ENCODE measurements at places on chromosomes 3 and 15.

DNA sequence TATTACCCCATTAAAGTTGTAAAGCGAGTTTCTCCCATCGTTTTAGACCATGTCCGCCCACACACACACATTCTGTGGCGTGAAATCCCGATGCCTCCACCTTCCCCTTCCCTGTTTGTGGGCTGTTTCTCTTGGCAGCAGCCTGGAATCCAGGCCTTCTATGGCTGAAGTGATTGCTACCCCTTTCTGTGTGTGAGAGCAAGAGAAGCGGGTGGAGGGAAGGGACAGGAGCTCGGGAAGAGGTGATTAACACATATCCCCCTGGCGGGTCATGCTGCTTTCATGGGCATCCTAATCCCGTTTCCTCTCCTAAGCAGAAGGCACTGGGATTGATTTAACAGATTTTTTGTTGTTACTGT, 283.8 kb upstream of the RGMA start:
- DNase-seq, result no peak

- no peak for DNase-seq
These were observed 25.5 kb downstream of the CHP1 start for GRCh38 chr15:41256577-41257038.

- DNase-seq, result no peak
These were observed 33.4 kb downstream of the ZXDC start for GRCh38 chr3:126442094-126442855.

GRCh38 chr3:44208086-44208485, 33.6 kb upstream of the TOPAZ1 start:
- no peak for DNase-seq

GRCh38 chr15:76962337-76963013, 30.9 kb downstream of the RCN2 start:
- DNase-seq, result no peak

GRCh38 chr3:27200721-27201489, 168.3 kb downstream of the NEK10 start:
- DNase-seq, result no peak

DNA sequence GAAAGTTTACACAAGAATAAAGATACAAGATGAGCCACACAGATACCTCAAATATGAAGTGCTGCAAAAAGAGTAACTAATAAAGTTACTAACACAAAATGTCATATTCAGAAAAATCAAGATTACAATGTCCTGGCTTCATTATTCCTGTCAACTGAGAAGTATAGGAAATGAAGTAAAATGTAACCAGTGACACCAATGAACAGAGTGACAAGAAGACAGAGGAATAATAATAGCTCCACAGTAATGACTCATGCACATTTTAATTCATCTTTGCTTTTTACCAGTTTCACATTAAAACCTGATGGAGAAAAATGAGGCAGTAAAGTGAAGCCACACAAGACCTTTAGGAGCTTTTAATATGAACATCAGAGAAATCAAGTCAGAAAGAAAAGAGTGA, 214.1 kb downstream of the ZBBX start:
- no peak for DNase-seq

DNA sequence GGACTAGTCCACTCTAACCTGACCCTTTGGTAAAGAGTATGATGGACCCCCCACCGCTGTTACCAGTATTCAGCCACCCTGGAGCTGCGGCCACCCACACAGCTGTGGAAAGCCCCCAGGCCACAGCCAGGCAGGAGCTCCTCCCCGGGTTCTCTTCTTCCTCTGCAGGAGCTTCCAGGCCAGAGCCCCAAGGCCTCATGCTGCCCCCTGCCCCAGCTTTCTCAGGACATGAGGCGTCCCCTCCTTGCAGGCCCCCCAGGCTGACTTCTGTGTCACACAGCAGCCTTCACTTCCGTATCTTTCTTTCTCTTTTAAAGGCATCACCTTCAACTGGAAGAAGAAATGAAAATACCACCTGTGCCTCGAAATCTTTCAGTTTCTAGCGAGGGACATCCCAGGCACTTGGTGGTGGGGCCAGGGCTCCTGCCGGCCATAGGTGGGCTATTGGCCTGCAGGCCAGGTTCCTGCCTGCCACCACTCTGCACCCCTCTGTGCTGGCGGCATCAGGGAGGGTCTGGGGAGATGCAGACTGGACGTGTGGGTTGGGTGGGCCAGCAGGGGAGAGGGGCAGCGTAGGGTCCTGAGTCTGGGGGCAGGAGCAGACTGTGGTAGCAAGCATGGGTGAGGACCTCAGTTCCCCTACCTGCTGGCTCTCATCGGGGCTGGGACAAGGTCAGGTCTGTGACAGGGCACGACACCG, 19.9 kb downstream of the KLF13 start:
- no peak for DNase-seq

DNA sequence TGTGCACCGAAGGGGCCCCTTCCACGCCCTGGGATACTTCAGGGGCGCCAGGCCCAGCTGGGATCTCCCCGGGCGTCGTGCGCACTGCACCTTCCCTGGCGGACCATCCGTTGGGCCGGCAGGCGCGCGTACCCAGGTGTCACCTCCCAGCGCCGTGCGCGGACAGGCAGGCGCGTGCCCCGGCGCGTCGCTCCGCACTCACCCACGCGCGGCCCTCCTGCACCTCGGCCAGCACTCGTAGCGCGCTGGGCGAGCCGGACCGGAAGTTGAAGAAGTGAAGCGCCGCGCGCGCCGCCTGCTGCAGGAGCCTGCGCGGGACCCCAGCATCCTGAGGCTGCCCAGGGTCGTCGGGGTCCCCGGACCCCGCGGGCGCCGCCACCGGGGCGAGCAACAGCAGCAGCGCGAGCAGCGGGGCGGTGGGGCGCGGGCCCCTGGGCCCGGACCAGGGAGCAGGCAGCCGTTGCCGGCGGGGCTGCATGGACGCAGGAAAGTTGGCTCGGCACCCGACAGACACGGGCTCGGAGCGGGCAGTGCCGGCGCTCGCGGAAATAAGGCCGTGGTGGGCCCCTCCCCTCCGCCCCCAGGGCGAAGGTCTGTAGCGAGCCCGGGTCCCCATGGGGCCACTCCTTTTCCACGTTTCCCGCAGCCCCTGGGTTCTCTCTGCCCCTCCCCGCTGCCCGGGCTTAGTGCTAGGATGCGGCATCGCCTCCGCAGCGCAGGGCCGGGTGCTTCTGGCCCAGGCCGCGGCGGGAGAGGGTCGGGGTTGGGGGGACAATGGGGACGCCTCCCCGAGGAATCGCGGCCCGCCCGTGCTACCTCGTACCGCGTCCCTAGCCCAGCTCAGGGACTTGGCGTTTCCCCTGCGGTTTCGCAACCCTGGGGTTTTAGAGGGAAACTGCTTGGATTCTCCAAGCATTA, at the start of gene RARRES1:
TSS of gene RARRES1 (minus strand) at position 520 of the 918 bp plus-strand sequence. CDS start at position 478, 42 bp downstream.
- no peak for DNase-seq

DNA sequence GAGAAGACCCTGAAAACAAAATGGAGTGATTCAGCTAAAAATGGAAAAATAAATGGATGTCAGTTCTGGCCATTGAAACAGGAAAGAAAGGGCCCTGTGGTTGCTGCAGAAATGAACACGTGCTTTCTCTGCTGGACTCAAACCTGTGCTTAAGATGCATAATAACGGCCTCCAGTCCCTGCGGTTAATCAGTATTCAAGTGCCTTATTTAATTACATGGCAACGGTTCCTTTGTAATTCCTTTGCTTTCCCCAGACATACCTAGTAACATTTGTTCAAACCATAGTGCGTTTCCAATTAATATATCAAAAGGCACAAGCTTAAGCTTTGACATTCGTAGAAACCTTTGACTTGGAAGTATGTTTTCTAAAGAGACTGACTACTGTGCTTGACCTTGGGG, 428.3 kb downstream of the GABRG3 start:
- no peak for DNase-seq

DNA sequence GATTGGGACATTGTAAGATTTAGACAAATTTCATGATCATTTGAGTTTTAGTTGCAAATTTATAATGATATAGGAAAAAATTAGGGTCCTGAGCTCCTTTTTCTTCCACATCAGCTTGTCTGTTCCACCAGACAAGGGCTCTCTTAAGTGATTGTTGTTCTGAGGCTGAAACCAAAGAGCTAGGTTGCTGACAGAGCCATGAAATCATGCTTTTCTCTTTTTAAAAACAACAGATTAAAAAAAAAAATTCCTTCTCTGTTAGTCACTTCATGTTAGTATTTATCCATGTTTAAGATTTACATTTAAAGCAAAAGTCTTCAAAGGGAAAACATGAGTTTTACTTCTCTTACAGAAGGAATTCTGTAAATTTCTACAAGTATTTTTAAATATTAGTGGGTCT, 56.8 kb downstream of the ATP2C1 start:
- DNase-seq, result no peak

- DNase-seq, result no peak
These were observed 249.9 kb upstream of the CTDSPL start for GRCh38 chr3:37611771-37612170.

DNA sequence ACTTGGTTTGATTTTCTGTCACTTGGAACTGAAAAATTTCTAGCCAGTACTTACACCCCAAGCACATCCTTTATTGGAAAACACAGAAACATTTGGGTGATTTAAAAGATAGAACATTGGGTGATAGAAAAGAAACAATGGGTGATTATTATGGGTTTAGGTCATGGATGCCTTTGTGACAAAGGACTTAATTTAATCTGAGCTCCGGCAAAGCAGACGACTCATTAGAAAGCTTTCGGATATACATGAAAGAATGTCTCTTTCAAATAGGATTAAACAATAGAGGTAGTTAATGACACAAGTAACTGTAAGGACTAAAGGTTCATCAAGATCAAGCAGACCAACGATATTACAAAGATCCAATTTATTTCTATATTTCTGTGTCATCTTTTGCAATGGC, 37.3 kb upstream of the CNTN4 start:
- no peak for DNase-seq

GRCh38 chr3:32856355-32856889, 38.6 kb downstream of the TRIM71 start:
- no peak for DNase-seq

DNA sequence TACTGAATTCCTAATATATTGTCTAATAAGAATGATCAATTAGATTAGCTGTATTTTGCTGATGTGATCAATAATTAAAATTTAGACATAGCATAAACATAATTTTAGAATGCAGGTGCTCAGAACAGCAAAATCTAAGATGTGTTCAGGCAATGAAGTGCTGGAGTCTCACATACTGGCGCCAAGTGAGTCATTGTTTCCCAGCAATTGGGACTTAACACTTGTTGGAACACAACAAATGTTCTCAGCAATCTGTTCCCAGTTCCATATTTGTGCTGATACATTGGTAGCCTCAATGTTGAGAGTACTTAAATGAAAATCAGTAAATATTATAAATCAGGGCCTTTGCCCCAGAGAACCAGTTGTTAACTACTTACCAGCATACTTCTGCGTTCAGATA, 619.0 kb downstream of the ROBO1 start:
- DNase-seq, result no peak

GRCh38 chr3:119723022-119723421, 20.2 kb downstream of the CFAP91 start:
- DNase-seq, result no peak

GRCh38 chr3:145898487-145898886, 262.5 kb downstream of the PLOD2 start:
- DNase-seq, result no peak

- DNase-seq, result no peak
These were observed 32.8 kb downstream of the TMEM212 start for GRCh38 chr3:171875923-171876412.

GRCh38 chr3:78090382-78090781, 1050.5 kb downstream of the ROBO2 start:
- no peak for DNase-seq

- no peak for DNase-seq
These were observed 197.3 kb downstream of the FHIT start for GRCh38 chr3:61053781-61054496.

- DNase-seq, result no peak
These were observed 74.7 kb downstream of the WDR76 start for GRCh38 chr15:43901495-43901894.

GRCh38 chr3:65953881-65954733, 84.6 kb downstream of the MAGI1 start:
- DNase-seq, result no peak

GRCh38 chr3:17500618-17501017, 241.8 kb downstream of the TBC1D5 start:
- no peak for DNase-seq

GRCh38 chr3:59839810-59840515, 790.1 kb upstream of the CFAP20DC start:
- DNase-seq, result no peak

DNA sequence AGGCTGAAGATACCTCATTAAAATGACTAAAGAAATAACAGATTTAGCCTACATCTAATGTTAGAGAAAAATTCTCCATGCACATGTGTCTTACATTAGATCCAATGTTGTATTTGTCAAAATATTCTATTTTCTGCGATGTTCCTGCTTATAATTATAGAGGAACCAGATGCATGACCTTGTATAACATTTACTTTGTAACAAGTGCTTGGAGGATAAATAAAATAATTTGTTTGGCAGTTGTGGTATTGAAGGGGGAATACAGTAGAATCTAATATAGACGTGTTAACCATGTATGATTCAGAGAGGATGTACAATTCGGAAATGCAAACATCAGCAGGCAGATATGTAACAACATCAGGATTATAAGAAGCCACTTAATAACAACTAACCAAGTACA, 922.2 kb downstream of the TUSC7 start:
- no peak for DNase-seq

DNA sequence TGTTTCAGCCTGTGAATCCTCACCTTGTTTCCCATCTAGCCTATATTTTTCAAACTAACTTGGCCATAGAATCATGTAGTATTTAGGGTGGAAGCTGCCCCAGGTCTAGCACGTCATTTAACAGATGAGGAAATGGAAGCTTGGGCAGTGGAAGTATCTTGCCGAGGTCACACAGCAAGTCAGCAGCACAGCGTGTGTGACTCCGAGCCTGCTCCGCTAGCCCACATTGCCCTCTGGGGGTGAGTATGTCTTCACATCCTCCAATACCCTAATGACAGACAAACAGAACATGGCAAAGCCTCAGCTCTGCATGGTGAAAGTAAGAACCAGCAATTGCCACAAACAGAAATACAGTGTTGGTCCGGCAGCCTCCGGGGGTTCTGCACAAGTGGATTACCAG, 2.2 kb upstream of the CCR5 start:
- no peak for DNase-seq

GRCh38 chr15:77611767-77612166, 20.9 kb downstream of the LINGO1 start:
- DNase-seq, result no peak

GRCh38 chr3:149174901-149175300, 45.5 kb downstream of the HPS3 start:
- no peak for DNase-seq

DNA sequence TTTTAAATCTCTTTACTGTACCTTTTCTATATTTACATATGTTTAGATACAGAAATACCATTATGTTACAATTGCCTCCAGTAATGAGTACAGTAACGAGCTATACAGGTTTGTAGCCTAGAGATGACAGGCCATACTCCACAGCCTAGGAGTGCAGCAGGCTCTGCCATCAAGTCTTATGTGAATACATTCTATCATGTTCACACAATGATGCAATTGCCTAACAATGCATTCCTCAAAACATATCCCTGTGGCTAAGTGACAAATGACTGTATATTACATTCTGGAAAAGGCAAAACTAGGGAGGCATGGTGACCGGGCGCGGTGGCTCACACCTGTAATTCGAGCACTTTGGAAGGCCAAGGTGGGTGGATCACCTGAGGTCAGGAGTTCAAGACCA, 192.4 kb upstream of the IGF1R start:
- no peak for DNase-seq

GRCh38 chr3:43852066-43852465, 161.3 kb downstream of the ABHD5 start:
- no peak for DNase-seq
